ENCODE measurements at places on chromosomes 11 and 22.

GRCh38 chr11:101723371-101723770 lies 139.6 kb upstream of the TRPC6 start:
- DNase-seq, result no peak

- DNase-seq, result no peak
These were observed 35.5 kb downstream of the PIWIL4 start for GRCh38 chr11:94602430-94603372.

DNA sequence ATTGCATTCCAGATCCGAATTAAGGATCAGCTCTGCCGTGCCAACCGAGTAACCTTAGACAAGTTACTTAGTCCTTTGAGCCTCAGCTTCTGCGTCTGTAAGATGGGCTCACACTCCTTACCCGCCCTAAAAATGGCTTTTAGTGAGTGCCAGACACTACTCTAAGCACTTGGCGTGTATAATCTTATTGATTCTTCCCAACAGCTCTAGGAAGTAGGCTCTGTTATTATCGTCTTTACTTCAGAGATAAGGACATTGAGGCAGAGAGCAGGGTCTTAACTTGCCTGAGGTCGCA lies 21.7 kb upstream of the ROBO3 start:
- no peak for DNase-seq

DNA sequence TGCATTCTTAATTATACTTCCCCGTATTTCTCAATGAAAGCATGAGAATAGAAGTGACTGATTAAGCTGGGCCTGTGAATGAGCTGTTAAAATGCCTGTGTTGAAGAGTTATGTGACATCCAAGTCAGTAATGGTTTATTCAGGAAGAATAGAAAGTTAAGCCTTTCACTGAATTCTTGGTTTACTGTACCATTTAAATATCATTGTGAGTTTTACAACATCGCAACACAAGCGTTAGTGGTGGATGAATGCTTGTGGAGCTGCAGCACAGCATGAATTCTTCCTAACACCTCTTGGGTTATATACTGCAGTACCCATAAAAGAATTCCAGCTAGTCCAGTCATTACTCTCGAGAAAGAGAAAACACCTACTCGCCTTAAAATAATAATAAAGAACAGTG lies 257.8 kb downstream of the JRKL start:
- DNase-seq, result no peak

- no peak for DNase-seq
These were observed 4.7 kb downstream of the TBC1D10C start for GRCh38 chr11:67408437-67409200.

DNA sequence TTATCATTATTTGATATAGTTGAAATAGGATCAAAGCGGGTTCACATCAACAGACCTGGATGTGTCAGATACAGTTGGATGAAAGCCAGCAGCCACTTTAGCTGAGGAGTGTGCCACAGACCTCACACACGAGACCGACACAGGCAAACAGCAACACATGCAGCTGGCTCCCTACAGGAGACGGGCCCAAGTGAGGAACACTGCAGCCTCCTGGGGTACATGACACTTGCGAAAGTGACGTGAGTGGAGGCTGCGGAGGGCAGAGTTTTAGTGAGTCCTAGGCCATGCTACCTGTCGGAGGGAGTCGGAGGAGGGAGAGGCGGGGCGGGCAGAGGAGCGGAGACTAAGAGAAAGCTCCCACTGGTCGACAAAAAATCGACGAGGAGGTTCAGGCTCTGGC lies 100.9 kb upstream of the BID start:
- DNase-seq, result no peak

GRCh38 chr22:43819421-43819921 lies 7.4 kb upstream of the EFCAB6 start:
- DNase-seq, result no peak

DNA sequence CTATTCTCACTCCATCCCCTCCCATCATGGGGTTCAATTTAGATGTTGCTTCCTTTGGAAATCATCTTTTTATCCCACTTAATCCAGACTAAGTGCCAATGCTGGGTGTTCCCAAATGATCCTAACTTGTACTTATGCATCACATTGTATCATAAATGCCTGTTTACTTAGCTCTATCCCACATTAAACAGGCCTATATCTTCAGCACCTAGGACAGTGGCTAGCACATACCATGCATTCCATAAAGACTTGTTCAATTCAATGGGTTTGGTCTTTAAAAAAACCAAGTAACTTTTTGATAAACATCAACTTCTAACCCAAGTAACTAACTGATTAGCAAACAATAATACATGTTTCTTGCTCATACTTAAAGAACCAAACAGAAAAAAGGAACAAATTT lies 40.6 kb downstream of the RSF1 start:
- DNase-seq, result no peak

- DNase-seq, result no peak
These were observed 16.1 kb downstream of the RBX1 start for GRCh38 chr22:40967111-40967760.

DNA sequence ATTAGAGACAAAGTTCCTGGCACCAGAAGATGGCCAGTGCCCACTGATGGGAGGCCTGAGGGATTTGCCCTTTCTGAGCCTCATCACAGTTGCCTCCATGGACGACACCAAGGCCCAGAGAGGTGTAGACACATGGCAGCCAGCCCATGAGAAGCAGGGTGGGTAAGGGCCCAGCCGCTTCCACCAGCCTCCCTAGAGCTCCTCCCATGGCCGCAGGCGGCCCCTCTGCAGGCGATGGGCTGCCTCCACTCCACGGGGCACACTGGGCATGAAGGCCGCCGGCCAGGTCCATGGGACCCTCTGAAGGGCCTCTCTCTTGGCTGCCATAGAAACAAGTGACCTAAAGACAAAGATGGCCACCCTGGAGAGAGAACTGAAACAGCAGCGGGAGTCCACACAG lies 14.5 kb downstream of the CCDC157 start:
- no peak for DNase-seq

DNA sequence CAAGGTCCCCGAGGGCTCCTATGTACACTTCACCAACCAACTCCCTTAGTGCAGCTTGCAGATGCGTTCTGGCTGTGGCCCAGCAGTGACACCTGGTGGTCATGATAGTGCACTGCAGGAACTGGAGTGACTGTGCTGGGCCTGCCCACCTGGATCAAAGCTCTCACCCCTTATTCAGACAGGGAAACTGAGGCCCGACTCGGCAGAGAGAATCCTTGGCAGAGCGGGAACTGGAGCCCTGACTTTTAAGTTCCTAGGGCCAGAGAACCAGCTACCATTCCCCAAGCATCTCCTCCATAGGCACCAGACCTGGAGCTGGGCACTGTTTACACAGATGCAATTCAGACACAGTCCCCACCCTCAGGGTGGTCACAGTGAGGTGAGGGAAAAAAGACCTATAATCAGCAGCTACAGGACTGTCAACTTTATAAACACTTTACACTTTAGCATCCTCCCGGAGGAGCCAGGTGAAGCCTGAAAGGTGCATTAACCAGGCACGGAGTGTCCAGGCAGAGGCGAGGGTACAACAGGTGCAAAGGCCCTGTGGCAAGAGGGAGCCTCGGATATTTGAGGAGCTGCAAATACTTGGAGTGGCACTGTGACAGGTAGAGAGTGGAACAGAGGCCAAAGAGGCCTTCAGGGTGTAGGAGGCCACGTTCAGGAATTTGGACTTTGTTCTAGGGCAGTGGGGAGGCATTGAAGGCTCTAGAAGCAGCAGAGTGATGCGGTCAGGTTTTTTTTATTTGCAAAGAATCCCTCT lies 22.0 kb downstream of the RHBDD3 start:
- peak; percentile 49 for DNase-seq

DNA sequence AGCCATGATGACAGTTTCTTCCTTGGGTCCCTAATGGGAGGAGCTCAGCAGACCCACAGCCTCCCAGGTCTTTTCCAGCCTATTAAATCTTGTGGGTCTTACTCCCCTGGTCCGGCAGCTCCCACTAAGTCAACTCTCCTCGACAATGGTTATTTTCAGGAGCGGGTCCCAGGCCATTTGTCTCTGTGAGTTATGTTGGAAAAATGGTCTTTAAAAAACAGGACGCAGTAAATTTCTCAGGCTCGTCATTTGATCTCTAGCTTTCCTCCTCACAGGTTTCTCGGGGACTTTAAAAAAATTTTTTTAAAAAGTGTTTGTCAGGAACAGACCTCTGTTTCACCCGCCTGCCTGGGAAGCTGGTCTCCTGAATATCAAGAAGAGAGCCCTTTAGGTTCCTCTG lies 397.5 kb upstream of the NARS2 start:
- DNase-seq, result no peak

- no peak for DNase-seq
These were observed 31.2 kb upstream of the LINC01488 start for GRCh38 chr11:69450064-69450856.

DNA sequence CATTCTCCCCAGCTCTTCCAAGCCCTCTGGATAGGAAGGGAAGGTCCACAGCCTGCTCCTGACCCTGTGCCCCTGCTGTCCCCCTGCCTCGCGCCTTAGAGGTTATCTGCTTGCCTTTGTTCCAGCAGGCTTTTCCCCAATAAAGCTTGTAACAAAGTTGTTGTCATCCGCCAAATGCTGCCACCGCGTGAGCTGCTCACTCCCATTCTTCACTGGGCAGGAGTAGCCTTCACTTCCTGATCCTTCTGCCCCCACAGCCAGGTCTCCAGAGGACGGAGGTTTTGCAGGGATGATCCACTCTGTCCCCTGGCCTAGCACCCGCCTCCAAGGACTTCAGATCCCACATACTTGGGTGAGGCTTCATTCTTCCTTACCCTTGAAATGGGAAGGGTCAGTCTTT lies 94.0 kb upstream of the RASSF10 start:
- DNase-seq, result no peak

DNA sequence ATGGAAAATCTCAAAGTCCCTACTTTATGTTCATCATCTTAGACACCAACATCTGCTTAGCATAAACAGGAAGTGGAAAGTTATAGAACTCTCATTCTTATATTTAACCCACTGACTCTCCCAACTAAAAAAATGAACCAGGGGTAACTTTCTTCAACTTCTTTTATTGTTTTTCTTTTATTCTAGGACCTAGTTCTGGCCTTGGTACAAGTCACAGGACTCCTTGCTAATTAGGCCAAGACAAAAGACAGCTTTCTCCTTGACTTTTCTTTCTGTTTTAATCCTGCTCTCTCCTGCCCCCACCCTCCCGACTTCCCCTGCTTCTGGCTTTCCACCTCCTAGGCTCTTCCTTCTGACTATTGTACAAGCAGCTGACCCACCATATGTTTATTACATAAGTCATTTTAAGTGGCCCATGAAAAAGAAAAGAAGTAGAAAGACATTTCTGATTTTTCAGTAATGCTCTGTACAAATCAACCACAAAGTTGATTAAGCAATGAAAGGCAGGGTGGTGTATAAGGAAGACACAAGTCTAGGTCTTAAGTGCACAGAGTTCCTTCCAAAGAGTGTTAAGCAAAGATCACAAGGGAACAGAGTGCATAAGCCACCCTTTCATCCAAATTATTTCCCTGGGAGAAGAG lies 18.3 kb downstream of the JAML start:
- DNase-seq, result no peak

DNA sequence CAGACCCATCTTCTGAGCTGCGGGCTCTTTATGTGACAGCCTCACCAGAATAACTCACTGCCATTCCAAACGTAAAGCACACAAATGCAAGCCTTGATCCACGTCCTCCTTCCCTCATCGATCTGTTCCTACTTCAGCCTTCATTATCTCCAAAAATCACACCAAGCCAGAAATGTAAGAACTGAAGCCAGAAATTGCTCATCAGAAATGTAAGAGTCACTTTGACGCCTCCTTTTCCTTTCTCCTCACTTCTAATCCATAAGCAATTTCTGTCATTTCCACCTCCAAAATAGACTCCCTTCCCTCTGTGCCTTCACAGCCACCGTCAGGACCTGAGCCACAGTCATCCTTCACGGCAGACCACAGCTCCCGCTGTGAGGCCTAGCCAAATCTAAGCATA lies 387.3 kb upstream of the B3GAT1 start:
- DNase-seq, result no peak

DNA sequence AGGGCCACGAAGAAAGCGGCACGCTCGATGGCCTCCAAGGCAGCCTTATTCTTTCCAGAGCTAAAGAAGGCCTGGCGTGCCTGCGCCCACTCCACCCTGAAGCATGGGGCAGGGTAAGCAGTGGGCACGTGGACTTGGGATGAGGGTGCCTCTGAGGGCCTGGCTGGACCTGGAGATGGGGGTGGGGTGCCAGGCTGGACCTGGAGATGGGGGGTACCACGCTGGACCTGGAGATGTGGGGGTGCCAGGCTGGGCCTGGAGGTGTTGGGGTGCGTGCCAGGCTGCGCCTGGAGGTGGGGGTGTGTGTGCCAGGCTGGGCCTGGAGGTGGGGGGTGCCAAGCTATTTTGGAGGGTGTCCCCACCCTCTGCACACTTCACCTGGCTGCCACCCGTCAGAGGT lies 5.3 kb downstream of the CPT1B start:
- DNase-seq, result no peak

DNA sequence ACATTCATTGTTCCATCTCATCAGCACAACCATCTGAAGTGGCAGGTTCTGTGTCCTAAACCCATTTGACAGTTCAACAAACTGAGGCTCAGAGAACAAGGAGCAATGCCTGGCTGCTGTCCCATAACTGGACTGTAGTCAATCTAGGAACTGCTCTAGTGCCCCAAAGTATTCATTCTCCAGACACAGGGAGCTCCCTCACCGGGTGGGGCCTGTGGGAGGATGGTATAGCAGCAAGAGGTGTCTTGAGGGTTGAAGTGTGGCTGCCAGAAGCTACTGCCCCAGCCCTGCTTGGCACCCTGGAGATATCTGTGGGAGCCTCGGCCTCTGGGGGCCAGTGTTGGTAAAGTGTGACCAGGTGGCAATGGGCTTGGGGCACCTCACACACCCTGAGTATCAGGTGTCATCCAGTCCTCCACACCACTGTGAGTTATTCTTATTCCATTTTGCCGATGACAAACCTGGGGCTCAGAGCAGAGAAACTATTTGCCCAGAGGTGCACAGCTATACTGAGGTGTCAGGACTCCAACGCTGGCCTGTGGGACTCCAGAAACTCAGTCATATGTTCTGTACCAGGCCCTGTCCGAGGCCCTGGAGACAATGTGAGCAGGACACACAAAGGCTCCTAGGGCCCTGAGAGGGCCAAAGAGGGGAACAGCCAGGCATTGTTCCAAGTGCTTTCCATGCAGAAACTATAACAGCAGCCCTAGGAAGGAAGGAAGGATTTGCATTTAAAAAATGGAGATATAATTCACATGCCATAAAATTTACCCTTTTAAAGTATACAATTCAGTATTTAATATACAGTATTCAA lies 46.0 kb upstream of the KLHL35 start:
- no peak for DNase-seq

- DNase-seq, result no peak
These were observed 1996.9 kb downstream of the LRRC4C start for GRCh38 chr11:39462506-39462905.

DNA sequence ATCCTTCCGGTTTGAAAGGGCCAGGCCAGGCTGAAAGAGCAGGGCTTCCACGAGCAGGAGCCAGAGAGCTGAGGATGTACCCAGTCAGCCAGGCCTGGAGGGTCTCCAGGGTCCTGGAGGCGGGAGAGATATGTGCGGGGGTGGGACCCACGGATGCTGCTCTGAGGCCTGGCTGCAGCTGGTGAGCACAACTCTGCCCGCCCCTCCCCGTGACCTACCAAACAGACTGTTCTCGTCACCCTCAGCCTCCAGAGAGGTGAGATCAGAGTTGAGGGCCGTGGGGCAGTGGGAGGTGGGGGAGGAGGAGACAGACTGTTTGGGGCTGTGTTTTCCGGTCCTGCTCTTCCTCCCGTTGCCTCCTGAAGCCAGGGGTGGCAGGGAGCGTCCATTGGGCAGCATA lies 42.2 kb downstream of the TRIOBP start:
- no peak for DNase-seq

GRCh38 chr11:61691380-61692156 lies 11.4 kb downstream of the DAGLA start:
- peak; percentile 86 for DNase-seq

- DNase-seq, result no peak
These were observed 195.0 kb downstream of the KIF18A start for GRCh38 chr11:27912916-27913315.

All from NCI-H1092 (cell line).